ENCODE measurements at places on chromosomes 7 and 10.

GRCh38 chr7:123665896-123666295 is 10.2 kb downstream of the LMOD2 start:
- DNase-seq, result no peak

- DNase-seq, result no peak
These were observed 10.7 kb downstream of the EMX2 start for GRCh38 chr10:117553142-117553814.

DNA sequence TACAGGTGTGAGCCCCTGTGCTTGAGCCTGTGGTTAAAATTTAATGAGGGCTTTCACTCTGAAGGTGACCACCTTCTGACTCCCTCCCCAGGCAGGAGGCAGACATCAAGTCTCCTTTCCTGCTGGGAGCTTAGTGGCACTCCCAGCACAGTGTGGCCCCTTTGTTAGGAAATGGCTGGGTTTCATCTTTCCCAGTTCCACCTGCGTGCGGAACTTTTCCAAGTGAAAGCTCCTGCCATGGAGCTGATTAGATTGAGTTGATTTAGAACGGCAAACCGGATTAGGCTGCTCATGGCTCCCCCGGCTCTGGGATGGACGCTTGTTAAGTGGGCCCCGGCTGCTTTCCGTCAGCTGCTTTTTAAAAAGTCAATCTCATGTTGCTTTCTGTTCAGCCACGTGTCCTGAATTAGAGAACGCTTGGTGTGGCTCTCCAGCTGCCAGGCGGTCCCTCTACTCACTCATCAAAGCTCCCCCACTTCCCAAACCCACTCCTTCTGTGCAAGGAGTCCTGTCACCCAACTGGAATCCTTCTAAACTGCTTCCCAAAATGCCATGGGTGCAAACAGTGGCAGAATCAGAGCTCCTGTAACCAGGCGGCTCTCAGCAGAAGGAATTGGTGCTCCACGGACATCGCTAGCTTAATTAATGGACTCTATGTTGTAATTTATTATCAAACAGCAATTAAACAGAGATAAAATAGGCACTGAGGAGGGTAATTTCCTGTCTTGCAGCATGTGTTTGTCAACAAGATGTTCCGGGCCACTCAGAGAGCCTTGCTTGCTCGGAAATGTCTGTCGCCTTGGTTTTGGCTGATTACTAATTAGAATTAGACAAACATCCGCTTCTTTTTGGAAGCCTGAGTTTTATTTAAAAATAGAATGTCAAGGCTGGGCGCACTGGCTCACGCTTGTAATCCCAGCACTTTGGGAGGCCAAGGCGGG is 551.2 kb downstream of the GALNT17 start:
- DNase-seq, result no peak

DNA sequence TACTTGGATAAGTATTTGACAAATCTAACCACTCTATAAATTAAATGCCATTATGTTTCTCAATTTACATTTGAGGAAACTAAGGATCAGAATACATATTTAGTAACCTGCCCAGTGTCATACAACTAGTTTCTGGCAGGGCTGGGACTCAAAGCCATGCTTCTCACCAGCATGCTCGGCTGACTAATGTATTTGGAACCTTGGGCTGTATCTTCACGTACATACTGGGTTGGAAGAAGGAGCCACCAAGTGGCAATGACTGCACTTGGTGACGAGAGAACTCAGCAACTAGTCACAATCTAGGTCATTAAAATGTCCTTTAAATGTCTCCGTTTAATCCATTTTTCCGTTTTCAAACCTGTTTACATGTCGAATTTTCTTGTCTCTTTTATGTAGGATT is 42.9 kb downstream of the CHRM2 start:
- no peak for DNase-seq

DNA sequence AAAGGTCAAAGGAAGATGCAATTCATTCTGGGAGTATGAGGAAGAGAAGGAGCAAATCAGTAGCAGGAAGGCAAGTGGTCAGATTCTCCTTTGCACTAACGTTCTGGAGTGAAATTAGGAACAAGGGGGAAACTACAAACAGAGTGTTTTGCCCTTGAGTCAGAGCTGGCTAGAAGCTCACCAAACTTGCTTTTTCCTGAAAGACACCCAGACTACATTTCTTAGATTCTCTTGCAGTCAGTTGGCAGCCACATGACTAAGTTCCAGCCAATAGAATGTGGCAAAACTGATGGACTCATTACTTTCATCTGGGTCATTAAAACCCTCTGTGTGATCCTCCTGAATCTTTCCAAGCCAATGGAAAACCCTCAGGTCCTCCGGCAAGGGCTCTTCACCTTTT is 18.6 kb upstream of the DLX5 start:
- no peak for DNase-seq

GRCh38 chr10:73874267-73875138 is at the start of gene CAMK2G:
Gene CAMK2G, minus strand, starts transcription at chr10:73874555. Its CDS starts 94 bp downstream, at chr10:73874461.
- DNase-seq, result peak; percentile 86

GRCh38 chr7:106736508-106737201 is 75.7 kb upstream of the CCDC71L start:
- DNase-seq, result peak; percentile 76

DNA sequence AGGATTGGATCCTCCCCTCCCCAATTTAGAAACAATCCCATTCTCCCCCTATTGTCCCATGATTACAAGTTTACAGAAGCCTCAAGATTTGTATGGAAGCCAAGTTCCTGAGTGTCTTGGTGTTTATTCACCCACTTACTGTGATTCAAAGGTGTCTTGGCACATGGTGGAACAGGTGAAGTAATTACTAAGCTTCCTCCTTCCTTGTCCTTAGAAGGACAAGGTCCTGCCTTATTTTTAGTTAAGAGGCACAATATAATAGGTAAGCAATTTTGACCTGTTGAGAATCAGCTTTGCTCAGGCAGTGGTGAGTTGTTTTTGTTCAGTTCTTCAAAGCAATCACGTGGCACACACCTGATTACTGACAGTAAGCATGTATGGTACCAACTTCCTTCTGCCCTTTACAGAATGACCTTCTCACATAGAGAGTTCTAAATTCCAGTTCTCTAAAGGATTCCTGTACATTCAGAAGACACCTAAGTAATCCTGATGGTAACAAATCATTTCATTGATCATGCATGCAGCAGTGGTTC is 60.7 kb upstream of the SLC13A1 start:
- no peak for DNase-seq

GRCh38 chr10:34538281-34538829 is 276.7 kb downstream of the PARD3 start:
- no peak for DNase-seq

DNA sequence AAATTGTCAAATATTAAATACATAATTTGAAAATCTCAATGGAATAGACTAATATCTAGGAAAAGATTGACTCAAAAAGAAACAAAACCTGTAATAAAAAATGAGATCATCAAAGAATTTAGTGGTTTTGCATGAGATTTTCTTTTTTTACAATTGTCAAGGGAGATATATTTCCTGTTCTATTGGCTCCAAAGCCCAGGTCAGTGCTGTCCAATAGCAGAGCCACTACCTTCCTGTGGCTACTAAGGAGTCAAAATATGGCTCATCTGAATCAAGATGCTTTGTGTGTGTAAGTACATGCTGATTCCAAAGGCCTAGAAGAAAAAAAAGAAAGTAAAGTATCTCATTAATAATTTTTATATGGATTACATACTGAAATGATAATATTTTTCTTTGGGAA is 191.9 kb downstream of the C7orf25 start:
- no peak for DNase-seq

Measured in CD4-positive, alpha-beta T cell treated with Interleukin-1 beta for 1 hour (primary cell).